Gastroesophageal sphincter (tissue), 4 donors: ENCODE measurements at places on chromosomes 1 and 21.

DNA sequence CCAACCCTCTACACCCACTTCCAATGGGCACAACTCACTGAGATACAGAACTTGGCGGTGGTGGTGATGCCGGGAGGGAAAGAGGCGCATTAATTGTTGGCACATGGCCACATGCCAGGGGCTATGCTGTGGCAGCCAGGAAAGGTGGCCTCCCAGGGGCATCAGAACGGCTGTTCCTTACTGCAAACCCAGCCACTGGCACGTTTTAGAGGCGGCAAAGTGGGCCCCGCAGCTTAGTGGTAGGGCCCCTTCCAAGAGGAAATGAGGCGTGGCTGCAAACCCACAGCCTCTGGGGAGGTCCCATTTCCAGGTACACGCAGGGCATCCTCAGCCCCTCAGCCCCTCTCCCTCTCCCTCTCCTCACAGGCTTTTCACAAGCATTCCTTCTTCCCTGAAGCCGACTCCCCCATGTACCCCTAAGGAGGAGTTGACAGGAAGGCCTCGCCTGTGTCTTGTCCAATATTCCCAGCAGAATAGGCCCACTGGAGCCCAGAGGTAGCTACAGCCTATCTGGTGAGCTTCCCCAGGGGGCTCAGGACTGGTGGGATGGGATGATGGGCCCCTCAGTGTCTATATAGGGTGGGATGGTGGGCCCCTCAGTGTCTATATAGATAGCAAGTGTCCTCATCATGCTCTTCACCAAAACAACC, 166.2 kb downstream of the CLIC6 start:
- ATAC-seq = no peak

- no peak for ATAC-seq
These were observed 43.6 kb downstream of the TNFRSF9 start for GRCh38 chr1:7896994-7897393.

- ATAC-seq = no peak
These were observed 2.7 kb downstream of the AKR7A2 start for GRCh38 chr1:19309123-19309813.

- ATAC-seq = no peak
These were observed 205.1 kb downstream of the PLA2G4A start for GRCh38 chr1:187033693-187034390.

DNA sequence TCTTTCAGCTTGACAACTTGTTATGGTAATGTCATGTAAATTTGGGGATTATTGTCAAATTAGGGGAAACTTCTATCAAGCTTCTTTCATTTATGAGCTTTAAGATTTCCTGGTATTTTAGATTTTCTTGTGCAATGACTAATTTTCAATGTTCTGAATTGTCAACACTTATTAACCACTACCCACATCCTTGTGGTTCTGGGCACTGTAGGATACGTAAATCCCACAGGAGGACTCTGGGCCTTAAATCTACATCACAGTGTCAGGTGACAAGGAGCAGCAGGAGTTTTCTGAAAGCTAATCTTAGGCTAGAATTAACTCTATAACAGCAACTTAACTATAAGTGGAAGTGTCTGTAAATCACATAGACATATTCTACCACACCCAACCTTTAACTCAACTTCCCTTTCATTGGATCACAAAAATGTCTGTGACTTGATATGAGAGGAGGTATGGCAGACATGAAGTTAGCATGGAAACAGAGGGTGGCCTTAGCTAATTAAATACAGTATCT, 397.7 kb downstream of the HLX start:
- no peak for ATAC-seq

GRCh38 chr1:62906428-62906886, 122.5 kb downstream of the ATG4C start:
- no peak for ATAC-seq
